ENCODE measurements at places on chromosomes 13 and 19.

DNA sequence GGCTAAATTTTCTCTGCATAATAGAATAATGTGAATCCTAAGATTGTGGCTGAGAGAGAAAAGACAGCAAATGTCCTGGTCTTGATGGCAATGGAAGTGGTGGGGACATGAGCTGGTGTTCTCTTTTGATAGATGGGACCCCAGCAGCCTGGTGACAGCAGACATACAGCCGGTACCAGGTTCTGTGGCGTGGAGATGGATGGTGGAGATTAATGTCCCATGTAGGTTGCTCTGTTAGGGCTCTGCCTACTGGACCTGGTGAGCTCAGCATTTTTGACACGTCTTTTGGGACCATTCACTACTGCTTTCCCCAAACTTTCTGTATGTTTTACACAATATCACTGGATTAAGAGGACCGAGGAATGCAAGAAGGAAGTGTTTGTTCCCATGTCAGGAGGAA lies 8.2 kb upstream of the SIGLEC14 start:
- no peak for DNase-seq

DNA sequence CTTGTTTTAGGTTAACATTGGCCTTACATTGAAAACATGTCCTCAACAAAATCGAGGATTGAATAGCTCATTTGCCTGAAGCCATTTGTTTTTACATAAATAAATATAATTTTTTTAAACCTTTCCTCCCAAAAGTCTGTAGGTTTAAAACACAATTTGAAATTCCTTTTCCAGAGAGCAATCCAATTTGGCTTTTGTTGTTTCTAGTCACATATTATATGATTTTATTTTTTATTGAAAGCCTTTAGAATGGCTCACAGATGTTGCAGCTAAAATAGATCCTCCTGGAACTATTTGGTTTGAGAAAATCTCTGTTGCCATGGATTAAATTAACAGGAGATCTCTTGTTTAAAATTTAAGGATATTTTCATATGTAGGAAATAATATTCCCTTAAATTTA lies 512.6 kb downstream of the KLF5 start:
- DNase-seq, result no peak

DNA sequence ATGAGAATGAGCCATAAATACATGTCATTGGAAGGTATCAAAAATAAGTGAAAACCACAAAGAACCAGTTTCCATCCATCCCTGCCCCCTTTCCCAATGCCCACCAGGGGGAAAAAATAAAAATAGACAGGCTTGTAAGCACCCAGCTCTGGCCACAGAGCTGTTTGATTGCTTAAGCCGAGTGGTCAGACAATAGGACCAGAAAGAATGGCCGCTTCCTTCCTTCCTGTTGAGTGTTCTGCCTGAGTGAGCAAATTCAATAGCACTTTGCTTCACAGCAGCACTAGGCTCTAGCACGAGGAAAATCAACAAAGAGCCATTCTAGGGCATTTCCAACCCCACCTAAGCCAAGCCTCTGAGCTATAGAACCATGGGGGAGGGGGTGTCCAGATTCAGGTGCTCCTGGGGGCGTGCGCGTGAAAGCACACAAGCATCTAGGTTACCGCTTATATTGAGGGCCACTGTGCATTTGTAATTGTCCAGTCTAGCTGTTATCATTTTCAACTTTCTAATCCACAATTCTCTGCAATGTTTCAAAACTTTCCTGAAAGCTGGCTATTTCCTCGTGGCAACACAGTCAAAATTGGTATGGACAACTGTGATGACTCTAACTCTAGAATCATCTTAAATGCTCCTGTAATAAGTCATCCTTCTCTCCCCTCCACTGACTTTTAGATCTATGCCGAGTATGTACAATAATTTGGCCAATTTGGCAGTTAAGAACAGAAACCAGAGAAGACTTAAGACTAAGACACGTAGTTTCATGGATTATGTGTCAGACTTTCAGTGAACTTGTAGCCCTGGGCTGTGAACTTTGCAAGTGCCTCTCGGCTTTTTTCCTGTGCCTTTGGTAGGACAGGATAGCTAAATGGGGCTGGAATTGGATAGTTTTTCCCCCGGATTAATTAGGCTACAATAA lies 64.3 kb downstream of the SPRY2 start:
- no peak for DNase-seq

DNA sequence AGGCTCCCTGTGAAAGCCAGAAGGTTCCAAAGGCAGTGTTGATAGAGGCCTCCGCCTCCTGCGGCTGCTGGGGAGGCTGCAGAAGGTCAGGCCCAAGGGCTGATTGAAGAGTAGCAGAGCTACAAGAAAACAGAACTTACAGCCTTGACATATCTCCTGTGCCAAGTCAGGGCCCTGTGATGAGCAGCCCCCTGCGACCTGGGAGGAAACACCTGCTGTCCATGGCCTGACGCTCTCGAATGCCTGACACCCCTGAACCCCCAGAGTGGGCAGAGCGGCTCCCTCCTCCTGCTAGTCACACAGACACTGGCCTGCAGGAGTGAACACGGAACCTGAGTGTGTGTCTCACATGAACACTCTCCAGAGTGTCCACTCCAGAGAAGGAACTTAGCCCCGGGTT lies 38.2 kb upstream of the TUBGCP3 start:
- DNase-seq, result no peak

DNA sequence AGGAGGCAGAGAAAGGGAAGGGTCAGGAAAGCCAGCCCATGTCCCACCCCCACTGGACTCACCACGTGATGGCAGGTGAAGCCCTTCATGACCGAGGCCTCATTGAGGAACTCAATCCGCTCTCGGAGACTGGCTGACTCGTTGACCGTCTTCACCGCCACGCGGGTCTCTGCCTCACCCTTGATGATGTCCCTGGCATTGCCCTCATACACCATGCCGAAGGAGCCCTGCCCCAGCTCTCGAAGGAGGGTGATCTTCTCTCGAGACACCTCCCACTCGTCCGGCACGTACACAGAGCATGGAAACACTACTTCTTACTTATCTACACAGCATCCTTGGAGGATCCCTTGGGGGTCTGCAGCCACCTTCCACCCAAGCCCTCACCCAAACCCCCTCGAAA lies 55.7 kb downstream of the ZNF557 start:
- no peak for DNase-seq

DNA sequence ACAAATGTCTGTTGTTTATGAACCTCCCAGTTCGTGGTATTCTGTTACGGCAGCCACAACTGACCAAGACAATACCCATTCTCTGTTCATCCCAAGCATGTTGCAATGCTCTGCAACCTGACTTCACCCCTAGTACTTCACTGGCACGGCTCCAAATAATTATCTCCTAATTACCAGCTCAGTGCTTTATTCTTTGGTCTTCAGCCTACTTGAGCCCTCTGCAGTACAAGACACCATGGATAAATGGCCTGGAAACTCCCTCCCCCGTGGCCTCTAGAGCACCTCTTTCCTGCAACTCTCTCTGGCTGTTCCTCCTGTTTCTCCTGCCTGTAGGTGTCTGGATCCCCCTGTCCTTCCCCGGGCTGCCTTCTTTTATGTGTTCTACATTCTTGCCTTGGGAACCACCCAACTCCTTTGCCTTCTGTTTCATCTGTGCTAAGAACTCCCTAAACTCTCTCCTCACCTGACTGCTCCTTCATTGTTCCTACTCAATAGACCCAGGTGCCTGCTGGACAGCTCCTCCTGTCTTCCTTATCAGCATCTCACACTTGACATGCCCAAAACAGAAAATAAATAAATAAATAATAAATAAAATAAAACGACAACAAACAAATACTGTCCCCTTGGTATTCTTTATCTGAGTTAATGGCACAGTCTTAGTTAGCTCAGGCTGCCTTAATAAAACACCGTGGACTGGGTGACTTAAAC lies 200.4 kb upstream of the IPO5 start:
- DNase-seq, result no peak

DNA sequence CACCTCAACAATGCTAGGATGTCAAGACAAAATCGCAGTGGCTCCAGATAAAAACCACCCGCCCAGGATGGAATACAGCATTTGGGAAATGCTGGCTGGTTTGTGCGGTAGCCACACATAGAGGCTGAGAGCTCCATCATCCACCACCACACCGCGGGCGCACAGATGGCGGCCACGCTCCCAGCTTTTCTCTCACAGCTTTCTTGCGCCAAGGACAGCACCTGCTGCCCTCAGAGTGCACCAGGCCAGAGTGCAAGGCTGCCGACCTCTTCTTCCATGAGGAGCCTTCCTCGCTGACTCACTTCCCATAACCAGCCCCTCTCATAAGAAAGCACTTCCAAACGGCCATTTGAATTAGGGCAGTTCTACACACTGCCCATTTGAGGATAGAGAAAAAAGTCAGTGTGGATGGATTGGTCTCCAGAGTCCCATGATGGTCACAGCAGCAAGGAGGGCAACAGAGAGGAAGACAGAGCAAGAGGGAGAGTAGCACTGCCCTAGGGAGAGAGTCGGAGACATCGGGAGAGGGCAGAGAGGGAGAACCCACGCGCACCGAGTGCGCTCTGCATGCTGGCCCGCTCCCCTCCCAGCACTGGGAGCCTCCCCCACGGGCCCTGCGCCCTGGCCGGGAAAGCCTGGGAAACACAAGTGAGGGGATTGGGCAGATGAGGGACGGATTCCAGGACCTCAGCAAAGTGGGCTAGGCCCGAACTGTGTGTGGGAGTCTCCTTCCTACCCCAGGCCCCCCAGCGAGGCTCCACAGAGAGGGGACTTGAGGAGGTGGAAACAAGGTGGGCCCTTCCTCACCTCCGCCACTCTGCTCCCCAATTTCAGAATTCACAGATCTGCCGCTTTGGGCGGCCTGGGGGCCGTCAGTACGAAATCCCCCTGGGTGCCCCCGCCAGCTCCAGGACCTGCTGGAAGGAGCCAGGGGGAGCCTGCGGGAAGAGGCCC lies 156.9 kb downstream of the USP12 start:
- DNase-seq, result no peak

- no peak for DNase-seq
These were observed 144.1 kb upstream of the MIR17HG start for GRCh38 chr13:91203430-91203829.

GRCh38 chr13:44189085-44189484 lies 184.5 kb upstream of the SERP2 start:
- no peak for DNase-seq

- no peak for DNase-seq
These were observed 76.8 kb downstream of the FREM2 start for GRCh38 chr13:38763446-38764381.

DNA sequence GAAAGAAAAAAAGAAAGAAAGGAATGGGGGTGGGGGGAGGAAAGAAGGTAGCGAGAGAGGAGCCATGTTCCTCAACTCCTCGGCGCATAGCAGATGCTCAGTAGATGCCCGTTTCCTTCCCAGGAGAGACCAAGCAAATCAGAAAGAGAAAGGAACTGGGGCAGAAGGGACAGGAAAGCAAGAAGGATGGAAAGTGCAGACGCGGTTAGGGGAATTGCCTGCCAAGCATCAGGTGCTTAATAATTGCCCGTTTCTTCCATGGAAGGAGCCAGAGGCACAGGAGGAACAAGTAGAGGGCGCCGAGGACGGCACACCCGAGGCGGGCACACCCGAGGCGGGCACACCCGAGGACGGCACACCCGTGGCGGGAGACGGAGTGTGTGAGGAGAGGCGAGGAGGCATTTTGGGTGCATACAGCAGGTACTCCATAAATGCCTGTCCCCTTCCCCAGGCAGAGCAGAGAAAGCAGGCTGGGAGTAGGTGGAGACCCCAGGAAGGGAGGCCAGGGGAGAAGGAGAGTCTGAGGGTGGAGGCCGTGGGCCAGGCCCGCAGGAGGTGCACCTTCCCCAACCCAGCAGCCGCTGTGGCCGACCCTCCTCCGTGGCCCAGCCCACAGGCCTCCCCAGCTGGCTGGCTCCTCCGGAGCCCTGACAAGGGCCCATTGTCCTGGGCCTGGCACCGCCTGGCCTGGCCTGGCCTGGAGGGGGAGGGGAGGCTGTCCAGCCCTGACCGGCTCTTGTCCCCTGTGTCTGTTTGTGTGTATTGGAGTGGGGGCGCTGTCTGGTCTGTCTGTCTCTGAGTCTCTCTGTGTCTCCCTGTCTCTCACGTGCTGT lies 14.6 kb downstream of the JOSD2 start:
- DNase-seq, result no peak

- no peak for DNase-seq
These were observed 633 bp downstream of the SPHK2 start for GRCh38 chr19:48619692-48620585.

DNA sequence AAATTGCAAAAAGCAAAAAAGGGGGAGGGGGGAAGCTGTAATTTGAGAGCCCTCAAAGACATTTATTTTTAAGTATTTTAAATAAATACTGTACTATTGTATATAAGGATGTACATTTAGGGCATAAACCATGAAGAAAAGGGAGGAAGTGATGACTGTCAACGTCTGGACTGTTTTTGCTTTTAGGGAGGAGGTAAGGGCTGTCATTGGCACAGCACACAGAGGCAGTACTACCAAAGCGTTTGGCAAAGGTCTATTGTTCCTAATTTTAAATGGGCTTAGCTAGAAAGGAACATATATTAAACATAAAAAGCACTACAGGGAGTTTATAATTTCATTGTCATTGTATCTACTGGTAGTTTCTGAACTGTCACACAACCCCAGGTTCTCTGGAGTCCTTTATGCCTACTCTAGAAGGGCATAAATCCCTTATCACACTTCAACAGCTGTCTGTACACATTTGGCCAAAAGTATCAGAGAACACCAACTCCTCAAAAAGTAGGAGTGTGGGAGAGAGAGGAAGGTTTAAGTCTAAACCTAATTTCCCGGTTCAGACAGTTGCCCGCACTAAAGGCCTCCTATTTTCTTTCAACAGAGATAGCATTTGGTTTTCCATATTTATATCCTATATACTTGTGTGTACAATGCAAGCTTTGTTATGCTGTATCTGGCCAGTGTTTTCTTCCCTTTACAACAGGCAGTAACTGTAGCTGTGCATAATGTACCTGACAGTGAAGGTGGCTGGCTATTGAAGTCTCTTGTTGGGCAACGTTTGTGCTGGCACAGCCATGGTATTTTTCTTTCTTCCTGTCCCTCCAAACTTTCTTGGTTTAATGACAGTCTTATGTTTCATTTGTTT lies 406.2 kb downstream of the KLF5 start:
- no peak for DNase-seq

DNA sequence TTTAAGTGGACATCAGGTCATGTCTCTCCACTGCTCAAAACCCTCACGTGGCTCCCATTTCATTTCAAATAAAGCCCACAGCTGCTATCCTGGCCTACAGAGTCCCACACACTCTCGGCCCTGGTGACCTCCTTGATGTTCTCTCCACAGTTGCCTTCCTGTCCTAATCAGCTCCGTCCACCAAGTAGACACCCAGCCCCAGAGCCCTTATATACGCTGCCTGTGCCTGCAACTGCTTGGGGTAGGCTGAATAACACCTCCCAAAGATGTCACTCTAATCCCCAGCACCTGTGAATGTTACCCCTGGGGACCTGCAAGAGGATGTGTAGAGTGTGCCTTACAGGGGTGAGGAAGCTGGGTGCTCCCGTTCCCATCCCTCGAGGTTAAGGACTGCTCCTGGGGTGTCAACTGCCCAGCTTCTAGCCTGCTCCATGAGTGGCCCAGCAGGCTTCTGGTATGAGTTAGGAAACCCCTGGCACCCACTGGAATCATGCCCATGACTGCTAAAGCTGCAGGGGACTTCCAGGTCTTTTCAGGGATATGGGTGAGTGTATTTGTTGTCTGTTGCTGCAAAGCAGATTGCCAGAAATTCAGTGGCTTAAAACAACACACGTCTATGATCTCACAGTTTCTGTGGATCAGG lies 6.0 kb downstream of the FAM187B start:
- DNase-seq, result no peak

GRCh38 chr19:49926515-49926914 lies 2.5 kb upstream of the ATF5 start:
- DNase-seq, result no peak

Measured in cerebellar nuclear complex (tissue), 1 donor.